ENCODE measurements at places on chromosomes 1 and 21.

GRCh38 chr1:178308438-178308837 is 188.3 kb downstream of the CLEC20A start:
- no peaks in the 10 kb centered on the region for H3K27me3 ChIP-seq
- no peak overlapping the region for H3K27ac ChIP-seq
- H3K36me3 ChIP-seq, result no peaks in the 10 kb centered on the region
- no peak for DNase-seq
- peaks cover 11% of the 10 kb centered on the region for H3K4me1 ChIP-seq

- no peaks in the 10 kb centered on the region for H3K27me3 ChIP-seq
- no peak for DNase-seq
- peaks cover 6% of the 10 kb centered on the region for H3K4me1 ChIP-seq
- no peak overlapping the region for H3K4me3 ChIP-seq
- H3K36me3 ChIP-seq, result no peaks in the 10 kb centered on the region
These were observed 248.0 kb downstream of the S1PR1 start for GRCh38 chr1:101484689-101485338.

GRCh38 chr1:36298640-36299039 is 7.5 kb upstream of the SH3D21 start:
- peaks cover 17% of the 10 kb centered on the region for H3K4me1 ChIP-seq
- H3K36me3 ChIP-seq, result no peaks in the 10 kb centered on the region
- H3K4me3 ChIP-seq, result no peak overlapping the region
- no peaks in the 10 kb centered on the region for H3K27me3 ChIP-seq
- DNase-seq, result no peak

DNA sequence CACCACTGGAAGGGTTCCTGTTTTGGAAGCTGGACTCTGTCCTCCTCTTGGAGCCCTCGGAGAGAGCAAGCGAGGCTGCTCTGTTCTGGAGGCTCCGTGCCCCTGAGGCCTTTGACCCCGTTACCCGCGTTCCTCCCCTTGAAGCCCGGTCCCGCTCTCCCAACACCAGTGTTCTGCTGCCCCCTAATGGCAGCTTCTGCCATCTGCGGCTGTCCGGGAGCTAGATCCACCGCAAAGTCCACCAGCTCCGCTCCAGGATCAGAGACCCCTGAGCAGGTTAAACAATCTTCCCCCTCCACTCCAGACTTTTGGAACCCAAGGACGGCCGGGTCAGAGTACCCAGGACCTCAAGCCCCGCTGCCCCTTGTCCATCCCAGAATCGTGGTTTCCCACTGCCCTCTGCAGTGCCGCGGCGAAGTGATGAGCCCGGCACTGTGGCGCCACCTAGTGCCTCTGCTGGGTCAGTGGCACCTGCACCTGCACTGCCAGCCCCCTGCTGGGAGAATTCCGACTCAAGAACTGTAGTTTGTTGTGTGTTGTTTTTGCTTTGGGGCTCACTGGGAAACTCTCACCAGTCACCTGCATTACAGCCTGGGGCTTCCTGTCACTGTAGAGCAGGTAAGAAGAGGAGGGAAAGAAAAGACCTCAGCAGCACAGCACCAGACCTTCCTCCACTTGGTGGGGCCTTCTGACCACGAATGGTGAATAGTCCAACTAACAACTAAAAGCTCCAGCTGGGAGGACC is 63.5 kb upstream of the NFASC start:
- H3K36me3 ChIP-seq, result no peaks in the 10 kb centered on the region
- no peaks in the 10 kb centered on the region for H3K27me3 ChIP-seq

GRCh38 chr1:201459775-201460174 is 9.2 kb downstream of the PHLDA3 start:
- no peak for DNase-seq
- no peak overlapping the region for H3K4me3 ChIP-seq

GRCh38 chr1:226403201-226404034 is 4.5 kb downstream of the PARP1 start:
- H3K4me1 ChIP-seq, result peaks cover 65% of the 10 kb centered on the region
- H3K4me3 ChIP-seq, result no peak overlapping the region
- H3K36me3 ChIP-seq, result peaks cover 31% of the 10 kb centered on the region
- DNase-seq, result no peak
- H3K27ac ChIP-seq, result no peak overlapping the region

DNA sequence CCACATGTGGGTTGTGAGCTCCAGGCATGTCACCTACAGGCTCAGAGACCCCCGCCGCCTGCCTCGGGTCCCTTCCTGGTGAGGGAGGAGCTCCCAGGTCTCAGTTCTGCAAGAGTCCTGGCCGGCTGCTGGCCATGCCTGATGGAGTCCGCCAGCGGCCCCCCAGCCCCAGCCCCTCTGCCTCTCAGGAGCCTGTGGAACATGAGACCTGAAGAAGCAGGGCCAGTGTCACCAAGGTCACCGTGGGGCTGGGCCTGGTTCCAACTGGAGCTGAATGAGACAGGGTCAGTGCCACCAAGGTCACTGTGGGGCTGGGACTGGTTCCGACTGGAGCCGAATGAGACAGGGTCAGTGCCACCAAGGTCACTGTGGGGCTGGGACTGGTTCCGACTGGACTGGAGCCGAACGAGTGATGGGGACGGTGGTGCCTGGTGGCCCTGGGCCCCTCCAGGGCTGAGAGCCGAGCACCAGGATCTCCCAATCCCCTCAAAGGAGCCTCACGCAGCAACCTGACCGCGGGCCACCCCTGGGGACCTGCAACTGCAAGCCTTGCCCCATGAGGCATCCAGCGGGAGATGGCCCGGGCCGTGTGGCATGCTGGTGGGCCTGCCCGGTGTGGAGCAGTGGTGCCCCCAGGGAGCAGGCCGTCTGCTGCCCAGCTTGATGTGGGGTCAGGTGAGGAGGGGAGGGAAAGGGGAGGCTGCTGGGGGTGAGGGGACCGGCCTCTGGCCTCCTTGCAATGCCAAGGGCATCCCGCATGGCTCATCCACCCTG is 14.5 kb upstream of the PTTG1IP start:
- H3K36me3 ChIP-seq, result no peaks in the 10 kb centered on the region
- H3K4me3 ChIP-seq, result no peak overlapping the region
- no peak for DNase-seq
- H3K27ac ChIP-seq, result no peak overlapping the region
- no peaks in the 10 kb centered on the region for H3K27me3 ChIP-seq
- H3K4me1 ChIP-seq, result no peaks in the 10 kb centered on the region

DNA sequence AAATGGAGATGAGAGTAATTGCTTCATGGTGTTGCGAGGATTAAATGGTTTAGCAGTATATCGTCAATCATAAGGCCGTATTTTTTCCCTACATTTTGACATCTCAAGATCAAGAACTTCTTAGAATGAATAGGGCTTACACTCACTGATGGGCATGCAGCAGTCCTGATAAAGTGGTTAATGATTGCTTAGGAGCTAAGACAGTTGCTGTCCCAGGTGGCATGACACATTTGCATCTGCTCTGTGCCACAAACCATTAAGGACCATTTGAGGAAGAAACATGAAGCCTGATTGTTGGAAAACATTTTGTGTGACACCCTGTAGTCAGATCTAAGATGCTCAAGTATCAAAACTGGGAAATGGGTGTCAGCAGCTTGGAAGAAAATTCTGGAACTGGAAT is 81.0 kb upstream of the SGIP1 start:
- H3K4me3 ChIP-seq, result no peak overlapping the region
- H3K27ac ChIP-seq, result no peak overlapping the region
- no peaks in the 10 kb centered on the region for H3K4me1 ChIP-seq
- no peaks in the 10 kb centered on the region for H3K27me3 ChIP-seq

GRCh38 chr1:155809088-155809487 is 47.9 kb downstream of the GON4L start:
- H3K4me1 ChIP-seq, result no peaks in the 10 kb centered on the region
- H3K4me3 ChIP-seq, result no peak overlapping the region
- no peaks in the 10 kb centered on the region for H3K36me3 ChIP-seq
- H3K27me3 ChIP-seq, result no peaks in the 10 kb centered on the region
- no peak for DNase-seq

- no peak for DNase-seq
- H3K4me1 ChIP-seq, result no peaks in the 10 kb centered on the region
- H3K27ac ChIP-seq, result no peak overlapping the region
These were observed 9.3 kb downstream of the SLAMF7 start for GRCh38 chr1:160748181-160748877.

DNA sequence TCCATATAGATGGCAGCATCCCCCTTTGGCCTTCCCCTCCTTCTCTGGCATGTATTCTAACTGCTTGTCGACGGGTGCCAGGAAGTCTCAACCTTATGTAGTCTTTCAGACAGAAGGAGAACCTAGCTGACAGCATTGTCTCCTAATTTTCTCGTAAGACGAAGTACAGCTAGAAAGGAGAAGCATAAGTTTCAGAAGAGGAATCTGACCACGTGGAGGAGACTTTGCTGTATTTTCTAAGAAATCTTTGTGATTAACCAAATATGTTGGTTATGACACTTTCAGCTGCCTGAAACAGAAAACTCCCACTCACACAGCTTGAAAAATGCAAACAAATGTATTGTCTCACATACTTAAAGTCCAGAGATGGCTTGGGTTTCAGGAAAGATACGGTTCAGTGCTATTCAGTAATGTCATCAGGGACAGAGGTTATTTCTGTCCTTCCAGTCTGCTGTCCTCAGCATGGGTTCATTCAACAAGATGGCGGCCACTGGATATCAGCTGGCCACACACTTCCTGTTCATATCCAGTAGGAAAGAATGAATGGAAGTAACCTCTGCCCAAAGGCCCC is 109.5 kb upstream of the ZNF648 start:
- peaks cover 20% of the 10 kb centered on the region for H3K4me1 ChIP-seq
- no peak overlapping the region for H3K27ac ChIP-seq
- no peak overlapping the region for H3K4me3 ChIP-seq
- no peaks in the 10 kb centered on the region for H3K27me3 ChIP-seq
- no peaks in the 10 kb centered on the region for H3K36me3 ChIP-seq
- no peak for DNase-seq

DNA sequence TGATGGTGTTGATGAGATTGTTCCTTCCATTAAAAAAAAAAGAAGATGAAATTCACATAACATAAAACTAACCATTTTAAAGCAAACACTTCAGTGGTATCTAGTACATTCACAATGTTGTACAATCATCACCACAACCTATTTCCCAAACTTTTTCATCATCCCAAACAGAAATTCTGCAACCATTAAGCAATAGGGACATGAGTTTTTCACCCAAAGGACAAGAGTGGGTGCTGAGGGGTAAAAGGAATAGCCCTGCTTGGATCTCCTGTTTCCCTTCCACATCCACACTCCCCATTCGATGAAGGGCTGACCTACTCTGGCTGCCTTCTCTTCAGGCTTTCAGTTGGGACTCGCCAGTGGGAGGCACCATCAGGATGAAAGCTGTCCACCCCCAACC is 59.3 kb downstream of the SLC9A1 start:
- H3K36me3 ChIP-seq, result no peaks in the 10 kb centered on the region
- no peak overlapping the region for H3K27ac ChIP-seq
- H3K4me3 ChIP-seq, result no peak overlapping the region
- H3K27me3 ChIP-seq, result no peaks in the 10 kb centered on the region

- DNase-seq, result peak; percentile 16
- H3K27ac ChIP-seq, result no peak overlapping the region
- H3K27me3 ChIP-seq, result no peaks in the 10 kb centered on the region
These were observed 7.6 kb upstream of the HHAT start for GRCh38 chr1:210321131-210321530.

- no peaks in the 10 kb centered on the region for H3K27me3 ChIP-seq
- no peak overlapping the region for H3K27ac ChIP-seq
- no peak for DNase-seq
- H3K36me3 ChIP-seq, result no peaks in the 10 kb centered on the region
These were observed 14.5 kb downstream of the NPHP4 start for GRCh38 chr1:5977494-5978444.

GRCh38 chr1:83756984-83757717 is 241.8 kb downstream of the TTLL7 start:
- H3K4me3 ChIP-seq, result no peak overlapping the region
- H3K36me3 ChIP-seq, result no peaks in the 10 kb centered on the region
- peaks cover 10% of the 10 kb centered on the region for H3K4me1 ChIP-seq
- DNase-seq, result no peak
- H3K27ac ChIP-seq, result no peak overlapping the region

GRCh38 chr1:54299037-54299436 is 99.1 kb downstream of the MRPL37 start:
- H3K36me3 ChIP-seq, result no peaks in the 10 kb centered on the region
- DNase-seq, result no peak
- peaks cover 93% of the 10 kb centered on the region for H3K4me1 ChIP-seq
- H3K27me3 ChIP-seq, result no peaks in the 10 kb centered on the region
- no peak overlapping the region for H3K4me3 ChIP-seq

GRCh38 chr1:27668808-27669723 is 2.9 kb downstream of the IFI6 start:
- DNase-seq, result no peak
- no peaks in the 10 kb centered on the region for H3K27me3 ChIP-seq
- peaks cover 37% of the 10 kb centered on the region for H3K4me1 ChIP-seq
- peak overlapping the region; percentile 39 for H3K4me3 ChIP-seq
- no peaks in the 10 kb centered on the region for H3K36me3 ChIP-seq
- peak overlapping the region; percentile 67 for H3K27ac ChIP-seq

- H3K27me3 ChIP-seq, result no peaks in the 10 kb centered on the region
- peaks cover 5% of the 10 kb centered on the region for H3K4me1 ChIP-seq
- no peak for DNase-seq
- H3K36me3 ChIP-seq, result no peaks in the 10 kb centered on the region
- H3K4me3 ChIP-seq, result no peak overlapping the region
These were observed 12.4 kb downstream of the TFF3 start for GRCh38 chr21:42302794-42303193.

DNA sequence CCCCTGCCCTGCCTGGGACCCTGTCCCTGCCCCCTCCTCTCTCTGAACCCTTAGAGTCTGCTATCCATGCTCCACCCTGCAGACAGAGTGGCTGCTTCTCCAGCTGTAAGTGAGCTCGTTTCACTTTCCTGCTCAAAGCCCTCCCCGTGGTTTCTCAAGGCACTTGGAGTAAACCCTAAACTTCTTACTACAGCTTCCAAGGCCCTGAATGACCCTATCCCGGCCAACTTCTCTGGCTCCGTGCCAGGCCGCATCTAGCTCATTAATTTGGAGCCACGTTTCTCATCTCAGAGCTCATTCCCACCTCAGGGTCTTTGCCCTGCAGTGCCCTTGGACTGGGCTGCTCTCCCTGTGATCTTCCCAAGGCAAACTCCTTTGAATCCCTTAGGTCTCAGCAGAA is 235.1 kb upstream of the RUNX1 start:
- no peak overlapping the region for H3K27ac ChIP-seq
- no peak overlapping the region for H3K4me3 ChIP-seq

DNA sequence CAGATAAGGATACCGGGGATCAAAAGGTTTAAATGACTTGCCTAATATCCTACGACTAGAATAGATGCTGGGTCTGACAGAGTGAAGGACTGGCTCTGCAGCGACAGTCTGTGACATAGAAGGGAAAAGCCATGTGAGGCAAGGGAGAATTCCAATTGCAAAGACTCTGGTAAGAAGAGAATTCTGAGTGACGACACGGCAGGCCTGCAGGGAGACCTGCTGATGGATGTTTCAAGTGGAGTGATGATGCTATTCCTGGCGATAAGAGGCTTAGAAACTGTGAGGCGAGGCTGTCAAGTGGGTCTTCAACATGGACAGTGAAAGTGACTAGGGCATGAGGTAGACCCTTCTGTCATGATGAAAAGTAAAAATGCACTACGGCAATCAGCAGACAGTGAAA is 176.6 kb upstream of the PBX1 start:
- no peaks in the 10 kb centered on the region for H3K4me1 ChIP-seq
- H3K27ac ChIP-seq, result no peak overlapping the region
- H3K4me3 ChIP-seq, result no peak overlapping the region
- H3K36me3 ChIP-seq, result no peaks in the 10 kb centered on the region
